ENCODE measurements at places on chromosomes 1 and 21.

GRCh38 chr21:40882192-40882915, 35.4 kb upstream of the DSCAM start:
- DNase-seq = no peak

DNA sequence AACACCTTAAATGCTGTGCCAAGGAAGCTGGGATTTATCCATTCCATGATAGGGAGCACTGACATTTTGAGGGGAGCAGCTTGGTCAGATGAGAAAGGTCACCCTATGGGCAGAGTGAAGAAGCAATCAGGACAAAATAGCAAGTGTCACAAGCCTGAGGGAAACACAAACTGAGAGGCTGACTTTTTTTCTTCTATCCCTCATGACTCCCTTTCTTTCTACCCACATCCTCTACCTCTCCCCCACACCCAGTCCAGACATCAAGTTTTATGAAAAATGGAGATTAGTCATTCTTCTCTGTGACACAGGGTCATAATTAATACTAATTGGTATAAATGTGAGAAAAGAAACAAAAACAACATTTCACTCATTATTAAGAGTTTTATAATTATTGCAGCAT, 103.1 kb downstream of the SLC25A24 start:
- DNase-seq = no peak

GRCh38 chr1:194755241-194755994, 1569.0 kb upstream of the B3GALT2 start:
- DNase-seq = no peak

DNA sequence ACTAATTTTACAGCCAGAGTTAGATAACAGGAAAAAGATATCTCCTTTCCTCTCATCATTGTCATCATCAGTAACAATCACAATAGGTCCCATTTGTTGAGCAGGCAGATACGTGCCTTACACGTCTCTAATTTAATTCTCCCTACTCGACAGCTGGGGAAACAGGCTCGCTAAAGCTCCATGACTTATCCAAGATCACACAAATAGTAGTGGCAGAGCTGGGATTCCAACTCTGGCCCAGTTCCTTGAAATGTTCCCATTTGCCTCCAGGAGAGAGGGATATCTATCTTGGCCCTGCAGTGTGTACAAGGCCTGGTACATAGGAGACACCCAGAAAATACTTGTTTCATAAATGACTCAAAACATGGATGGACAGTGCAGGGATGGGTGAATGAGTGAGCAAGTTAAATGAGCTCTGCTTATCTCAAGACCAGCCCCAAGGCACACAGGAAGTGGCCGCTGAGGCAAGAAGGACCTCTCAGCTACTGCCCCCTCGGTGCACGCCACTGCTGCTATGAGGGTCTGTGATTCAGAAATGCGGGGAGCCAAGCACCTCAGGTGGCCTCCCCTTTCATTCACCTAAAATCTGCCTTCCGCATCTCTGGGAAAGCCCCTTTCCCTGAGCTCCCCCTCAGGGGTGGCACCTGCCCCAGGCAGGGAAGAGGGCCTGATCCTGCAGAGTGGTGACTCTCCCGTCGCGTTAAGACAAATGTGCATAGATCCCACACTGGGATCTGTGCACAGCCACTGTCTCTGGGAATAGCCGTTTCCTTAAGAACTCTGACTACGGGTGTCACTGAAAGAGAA, 3.6 kb downstream of the KCNN3 start:
- DNase-seq = no peak

Measured in stimulated activated CD4-positive, alpha-beta T cell treated with anti-CD3 and anti-CD28 coated beads, Interleukin-2, amount 100 ng/mL, for 24 hours (primary cell).